Stromal cell of bone marrow (primary cell): ENCODE measurements at places on chromosomes 3 and 15.

DNA sequence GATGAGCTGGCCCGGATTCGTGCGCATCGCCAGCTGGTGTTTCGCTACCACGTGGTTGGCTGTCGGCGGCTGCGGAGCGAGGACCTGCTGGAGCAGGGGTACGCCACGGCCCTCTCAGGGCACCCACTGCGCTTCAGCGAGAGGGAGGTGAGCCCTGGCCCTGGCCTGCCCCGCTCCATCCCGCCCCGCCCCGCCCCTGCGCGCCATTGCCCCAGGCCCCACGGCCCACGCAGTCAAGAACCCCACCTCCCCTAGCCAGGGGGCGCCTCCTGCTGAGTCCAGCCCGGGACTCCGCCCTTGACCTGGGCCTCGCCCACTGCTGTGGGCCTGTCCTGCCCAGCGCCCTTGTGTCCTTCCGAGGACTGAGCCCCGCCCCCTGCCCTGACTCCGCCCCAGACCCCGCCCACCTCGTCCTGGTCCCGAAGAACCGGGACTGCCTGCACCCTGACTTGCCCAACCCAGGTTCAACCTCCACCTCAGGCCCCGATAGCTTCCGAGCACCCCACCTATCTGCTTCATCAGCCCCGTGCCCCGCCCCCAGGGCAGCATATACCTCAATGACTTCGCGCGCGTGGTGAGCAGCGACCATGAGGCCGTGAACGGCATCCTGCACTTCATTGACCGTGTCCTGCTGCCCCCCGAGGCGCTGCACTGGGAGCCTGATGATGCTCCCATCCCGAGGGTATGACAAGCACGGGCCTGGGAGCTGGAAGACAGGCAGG, 14.8 kb downstream of the NT5DC2 start:
- no peak for DNase-seq

DNA sequence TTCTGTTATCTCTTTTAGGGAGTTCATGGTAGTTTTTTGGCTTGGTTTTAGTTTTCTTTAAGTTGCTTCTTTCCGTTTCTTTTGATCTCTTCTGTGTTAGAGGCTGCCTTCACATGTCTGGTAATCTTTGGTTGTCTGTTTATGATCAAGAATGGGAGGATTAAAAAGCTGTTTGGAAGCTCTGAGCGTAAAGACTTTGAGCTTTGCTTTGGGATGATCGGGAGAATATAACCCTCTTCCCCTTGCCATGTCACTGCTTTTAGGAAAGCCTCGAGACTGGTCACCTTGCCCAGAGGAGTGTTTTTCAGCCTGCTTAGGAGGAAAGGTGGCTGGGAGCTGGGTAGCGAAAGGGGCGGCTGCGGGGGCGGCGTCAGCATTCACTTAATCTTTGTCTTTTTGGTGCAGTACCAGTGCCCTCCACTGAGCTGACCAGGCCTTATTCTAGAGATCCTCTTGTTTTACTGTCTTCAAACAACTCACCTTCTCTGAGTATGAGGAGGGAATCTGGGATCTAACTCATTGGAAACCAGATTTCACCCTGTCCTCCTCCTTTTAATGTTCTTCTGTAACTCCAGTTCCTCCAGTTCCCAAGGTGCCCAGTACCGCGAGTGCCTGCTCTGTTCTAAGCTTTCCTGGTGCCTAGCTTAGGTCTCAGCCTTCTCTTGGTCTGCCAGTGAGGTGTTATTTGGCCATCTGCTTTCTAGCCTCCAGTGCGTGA, 15.5 kb downstream of the TATDN2 start:
- no peak for DNase-seq

DNA sequence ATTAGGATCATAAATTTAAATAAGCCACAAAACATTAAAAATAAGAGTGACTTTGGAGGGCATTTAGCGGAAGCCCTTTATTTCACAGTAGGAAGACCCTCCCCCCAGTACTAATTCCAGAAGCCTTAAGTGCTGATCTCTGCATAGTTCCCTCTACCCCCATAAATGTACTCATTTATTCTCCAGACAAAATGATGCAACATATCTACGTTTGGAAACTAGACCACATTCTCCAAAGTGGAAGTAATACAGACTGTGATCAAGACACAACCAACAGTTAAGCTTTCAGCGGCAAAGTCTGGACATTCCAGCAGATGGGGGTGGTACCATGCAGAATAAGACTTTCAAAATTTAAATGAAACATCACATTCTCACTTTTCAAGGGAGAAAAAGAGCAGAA, 44.8 kb upstream of the RPS17 start:
- no peak for DNase-seq

GRCh38 chr15:72998226-72998625, 54.0 kb upstream of the NEO1 start:
- no peak for DNase-seq

- no peak for DNase-seq
Observed at GRCh38 chr3:115761927-115762305, 138.6 kb downstream of the GAP43 start.

- DNase-seq: peak; percentile 31
Observed at GRCh38 chr3:107794664-107795443, 272.1 kb downstream of the BBX start.

DNA sequence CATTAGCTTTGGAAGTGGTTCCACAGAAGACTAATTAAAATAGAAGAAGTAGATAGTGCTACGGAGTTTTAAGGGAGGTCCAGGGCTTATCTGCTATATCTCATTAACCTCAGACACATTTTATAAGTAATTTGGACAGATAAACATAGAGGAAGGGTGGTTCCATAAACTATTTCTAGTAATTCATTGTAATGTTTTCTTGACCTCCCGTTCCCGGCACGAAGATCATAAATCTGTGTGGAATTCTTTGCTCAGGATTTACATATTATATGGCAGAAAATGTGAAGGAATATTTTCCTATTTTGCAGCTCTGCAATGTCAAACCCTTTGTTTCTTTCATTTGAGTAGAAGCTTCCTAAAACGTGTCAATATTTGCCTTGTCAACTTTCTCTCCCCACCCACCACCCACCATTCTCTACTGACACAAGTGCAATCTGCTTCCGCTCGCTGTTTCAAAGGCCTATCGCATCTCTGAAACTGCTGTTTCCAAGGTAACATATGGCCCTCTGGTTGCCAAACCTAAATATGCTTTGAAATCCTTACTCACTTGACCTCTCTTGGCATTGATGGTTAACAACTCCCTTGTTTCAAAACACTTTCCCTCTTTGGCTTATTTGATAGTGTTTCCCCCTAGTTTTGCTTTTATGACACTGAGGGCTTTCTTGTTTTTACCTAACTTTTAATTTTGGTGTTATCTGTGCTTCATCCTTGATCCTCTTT, 21.4 kb upstream of the PLSCR5 start:
- no peak for DNase-seq

- no peak for DNase-seq
Observed at GRCh38 chr3:119019767-119020518, 14.7 kb downstream of the IGSF11 start.

- DNase-seq: no peak
Observed at GRCh38 chr15:92883876-92884435, 16.2 kb upstream of the CHD2 start.

GRCh38 chr15:68696414-68697363, 117.9 kb downstream of the CORO2B start:
- no peak for DNase-seq

DNA sequence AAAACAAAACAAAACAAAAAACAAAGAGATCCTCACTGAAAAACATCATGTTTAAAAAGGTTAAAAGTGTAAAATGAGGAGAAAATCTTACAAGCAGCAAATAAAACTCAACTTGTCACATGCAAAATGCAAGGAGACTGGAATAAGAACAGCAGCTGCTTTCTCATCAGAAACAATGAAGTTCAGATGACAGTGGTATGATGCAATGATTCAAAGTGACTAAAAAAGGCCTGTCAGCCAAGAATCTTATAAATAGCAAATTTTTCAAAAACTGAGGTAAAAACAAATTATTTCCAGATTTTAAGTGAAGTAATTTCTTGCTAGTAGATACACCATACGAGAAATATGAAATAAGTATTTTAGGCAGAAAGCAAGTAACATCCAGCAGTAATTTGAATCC, 68.6 kb upstream of the EPHA3 start:
- DNase-seq: no peak

DNA sequence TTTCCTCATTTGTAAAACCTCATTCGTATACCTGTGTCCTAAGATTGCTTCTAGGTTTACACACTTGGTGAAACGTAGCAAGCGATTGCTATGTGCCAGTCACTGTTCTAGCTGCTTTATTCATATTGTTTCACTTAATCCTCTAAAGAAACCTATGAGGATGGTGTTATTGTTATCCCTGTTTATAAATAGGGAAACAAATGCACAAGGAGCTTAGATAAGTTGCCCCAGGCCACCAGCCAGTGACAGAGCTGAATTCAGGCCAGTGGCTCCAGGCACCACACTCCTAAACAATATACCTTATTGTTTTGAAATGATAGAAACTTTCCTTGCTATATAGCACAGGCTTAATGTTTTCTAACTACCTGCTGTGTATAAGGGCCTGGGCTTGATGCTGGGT, 44.0 kb downstream of the LPP start:
- no peak for DNase-seq

- DNase-seq: no peak
Observed at GRCh38 chr3:31546162-31546561, 13.4 kb downstream of the STT3B start.

DNA sequence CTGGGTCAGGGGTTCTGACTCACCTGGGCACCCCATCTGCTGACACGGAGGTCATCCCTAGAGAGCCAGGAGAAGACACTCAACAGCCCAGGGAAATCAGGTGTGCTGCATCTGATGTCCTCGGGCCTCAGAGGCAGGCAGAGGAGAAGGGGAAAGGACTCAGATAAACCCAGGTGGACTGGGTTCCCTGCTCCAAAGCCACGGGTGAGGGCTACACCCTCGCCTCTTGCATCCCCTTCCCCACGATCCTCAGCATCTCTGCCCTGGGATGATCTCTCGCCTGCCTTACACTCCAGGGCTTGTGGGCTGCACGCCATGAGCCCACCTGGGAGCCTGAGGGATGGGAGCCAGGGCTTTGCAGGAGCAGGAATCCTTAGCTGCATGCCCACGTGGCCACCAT, 8.2 kb upstream of the DUSP7 start:
- no peak for DNase-seq

DNA sequence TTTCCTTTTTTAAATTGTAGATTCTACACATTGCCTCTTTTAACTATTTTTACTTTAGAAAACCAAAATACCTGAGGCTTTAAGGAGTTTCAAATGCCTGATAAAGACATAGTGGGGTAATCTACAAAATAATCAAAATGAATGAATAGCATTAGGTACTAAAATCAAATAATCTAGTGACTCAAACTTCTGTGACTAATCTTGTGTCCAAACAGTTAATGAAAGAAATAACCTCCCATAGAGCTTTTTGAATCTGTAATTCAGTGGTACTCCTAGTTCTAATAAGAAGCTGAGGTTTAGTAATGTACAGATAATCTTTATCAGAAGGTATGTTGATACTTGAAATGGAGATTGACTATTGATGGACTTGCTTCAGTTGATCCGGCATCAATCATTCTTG, 53.0 kb downstream of the DTWD1 start:
- DNase-seq: no peak

GRCh38 chr15:74802290-74802689, 10.3 kb upstream of the LMAN1L start:
- DNase-seq: no peak

- no peak for DNase-seq
Observed at GRCh38 chr15:90064911-90065681, 37.2 kb downstream of the IDH2 start.

DNA sequence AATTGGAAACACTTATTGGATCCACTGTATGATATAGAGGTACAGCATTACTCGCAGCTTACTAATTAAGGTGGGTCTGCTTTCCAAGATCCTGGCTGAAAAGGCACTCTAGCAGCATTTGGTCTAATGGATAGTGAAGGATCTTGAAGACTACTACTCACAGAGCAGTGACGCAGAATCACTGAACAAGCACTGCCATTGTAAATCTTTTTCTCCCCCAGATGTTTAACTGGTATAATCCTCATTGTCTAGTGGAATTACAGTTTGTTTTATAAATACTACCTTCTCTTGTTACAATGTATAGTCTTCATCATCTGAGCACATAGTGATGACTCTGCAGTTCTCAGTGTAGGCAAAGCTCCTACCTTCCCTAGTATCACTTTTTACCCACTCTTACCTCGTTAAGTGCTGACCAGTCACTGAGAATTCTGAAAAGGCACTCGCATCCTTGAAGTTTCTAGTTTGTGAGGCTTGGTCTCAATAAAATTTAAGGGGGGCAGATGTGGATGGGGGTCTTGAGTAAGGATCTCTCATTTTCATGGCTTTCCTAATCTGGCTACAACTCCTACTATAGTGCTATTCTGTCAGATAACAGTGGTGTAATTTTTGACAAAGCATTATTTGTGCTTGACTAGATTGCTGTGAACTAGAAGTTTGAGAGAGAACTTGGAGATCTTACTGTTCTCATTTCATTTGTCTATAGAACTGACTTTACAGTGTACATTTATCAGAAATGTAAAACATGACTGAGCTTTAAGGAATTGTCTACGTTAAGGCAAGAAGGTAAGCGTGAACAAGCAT, 23.2 kb downstream of the MAPK6 start:
- DNase-seq: no peak

DNA sequence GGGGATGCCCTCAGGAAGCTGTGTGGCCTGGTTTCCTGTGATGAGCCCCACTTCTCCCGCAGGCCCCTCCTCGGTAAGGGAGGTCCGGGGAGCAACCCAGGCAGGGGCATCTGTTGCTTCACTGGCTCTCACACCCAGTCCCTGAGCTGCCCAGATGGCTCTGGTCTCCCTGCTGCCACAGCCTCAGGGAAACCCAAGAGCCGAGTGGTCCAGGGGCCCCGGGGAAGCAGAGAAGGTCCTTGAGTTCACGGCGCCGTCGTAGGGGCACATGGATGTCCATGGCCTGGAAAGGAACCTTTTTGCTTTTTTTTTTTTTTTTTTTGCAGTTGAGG, 13.3 kb upstream of the LRRC15 start:
- no peak for DNase-seq

DNA sequence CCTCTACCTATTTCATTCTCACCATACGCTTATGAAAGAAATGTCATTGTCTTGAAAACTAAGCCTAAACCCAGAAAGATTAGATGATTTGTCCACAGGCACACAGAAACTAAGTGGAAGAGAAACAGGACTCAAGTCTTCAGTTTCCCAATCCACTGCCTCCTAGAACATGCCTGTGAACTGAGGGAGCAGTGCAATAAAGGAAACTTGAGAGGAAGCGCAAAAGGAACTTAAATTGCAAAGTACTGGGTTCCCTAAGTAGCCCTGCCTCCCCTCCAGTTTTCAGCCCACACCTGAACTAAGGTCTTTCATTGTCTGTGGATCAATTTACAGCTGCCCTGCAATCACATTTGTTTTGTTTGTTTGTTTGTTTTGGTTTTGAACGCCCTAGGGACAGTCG, 56.7 kb upstream of the TSEN2 start:
- no peak for DNase-seq

- DNase-seq: no peak
Observed at GRCh38 chr15:70493376-70493775, 270.0 kb downstream of the UACA start.

- no peak for DNase-seq
Observed at GRCh38 chr3:41198526-41198925, 779 bp upstream of the CTNNB1 start.

- DNase-seq: peak; percentile 54
Observed at GRCh38 chr3:138861798-138862197, 27.1 kb upstream of the PIK3CB start.
